Stimulated activated CD8-positive, alpha-beta memory T cell treated with anti-CD3 and anti-CD28 coated beads, Interleukin-4, amount 100 ng/mL, for 1 hour (primary cell): ENCODE measurements at places on chromosomes 4 and X.

GRCh38 chr4:87046121-87046551 lies 111.3 kb downstream of the AFF1 start:
- no peak for DNase-seq

DNA sequence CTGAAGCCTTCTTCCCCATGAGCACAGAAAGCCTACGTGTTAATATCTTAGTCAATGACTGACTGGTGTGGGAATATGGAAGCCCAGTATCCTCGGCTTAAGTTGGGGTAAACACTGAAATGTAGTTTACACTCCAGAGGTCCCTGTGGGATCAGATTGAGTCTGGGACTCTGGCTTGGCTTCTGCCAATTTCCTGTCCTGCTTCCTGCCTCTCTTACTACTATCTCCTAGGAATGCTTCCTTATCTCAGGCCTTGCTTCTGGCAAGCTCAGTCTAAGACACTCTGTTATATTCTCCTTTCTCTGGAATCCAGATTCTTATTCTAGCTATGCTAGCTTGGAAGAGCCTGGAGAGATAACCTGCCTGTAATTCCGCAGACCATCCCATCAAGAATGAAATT lies 174.0 kb upstream of the LDB2 start:
- no peak for DNase-seq

DNA sequence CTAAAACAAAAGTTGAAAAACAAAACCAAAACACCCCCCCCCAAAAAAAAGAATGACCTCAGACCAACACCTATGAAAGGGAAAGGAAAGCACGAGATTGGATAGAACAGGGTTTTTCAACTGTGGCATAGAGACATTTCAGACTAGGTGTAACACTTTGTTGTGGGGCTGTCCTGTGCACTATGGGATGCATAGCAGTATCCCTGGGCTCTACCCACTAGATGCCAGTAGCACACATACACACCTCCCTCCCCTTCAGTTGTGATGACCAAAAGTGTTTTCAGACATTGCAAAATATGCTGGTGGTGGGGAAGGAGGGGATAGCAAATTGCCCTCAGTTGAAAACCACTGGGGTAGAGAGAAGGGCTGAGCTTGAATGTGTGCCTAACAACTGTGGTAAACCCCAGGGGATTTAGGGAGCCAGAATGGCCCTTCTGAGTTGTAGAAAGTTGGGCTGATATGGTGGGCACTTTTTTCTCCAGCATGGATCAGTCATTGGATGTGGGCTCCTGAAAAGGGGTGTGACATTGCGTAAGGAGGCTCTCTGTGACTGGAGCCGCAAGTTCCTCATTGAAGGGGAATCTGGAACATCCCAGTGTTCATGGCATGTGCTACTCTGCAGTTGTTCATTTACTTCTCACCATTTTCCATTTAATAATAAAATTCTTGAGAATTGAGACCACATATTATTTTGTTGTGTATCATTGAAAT lies 8.8 kb upstream of the GEMIN8 start:
- DNase-seq, result no peak

DNA sequence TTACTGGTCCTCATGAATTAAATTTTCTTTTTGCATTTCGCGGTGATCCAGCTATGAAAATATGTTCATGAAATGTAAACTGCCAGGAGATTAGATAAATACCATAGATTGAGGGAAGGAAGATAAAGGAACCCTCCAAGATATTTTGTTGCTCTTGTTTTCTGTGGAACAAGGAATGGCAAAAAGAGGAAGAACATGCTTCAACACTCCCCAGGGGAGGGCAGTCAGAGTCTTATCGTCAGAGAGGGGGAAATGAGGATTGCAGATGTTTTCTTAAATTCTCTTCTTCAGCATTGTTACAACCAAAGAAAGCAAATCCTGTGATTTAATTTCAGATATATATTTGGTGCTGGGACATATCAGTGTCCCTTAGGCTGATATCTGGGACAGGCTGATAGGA lies 9.5 kb upstream of the SFRP2 start:
- DNase-seq, result no peak

DNA sequence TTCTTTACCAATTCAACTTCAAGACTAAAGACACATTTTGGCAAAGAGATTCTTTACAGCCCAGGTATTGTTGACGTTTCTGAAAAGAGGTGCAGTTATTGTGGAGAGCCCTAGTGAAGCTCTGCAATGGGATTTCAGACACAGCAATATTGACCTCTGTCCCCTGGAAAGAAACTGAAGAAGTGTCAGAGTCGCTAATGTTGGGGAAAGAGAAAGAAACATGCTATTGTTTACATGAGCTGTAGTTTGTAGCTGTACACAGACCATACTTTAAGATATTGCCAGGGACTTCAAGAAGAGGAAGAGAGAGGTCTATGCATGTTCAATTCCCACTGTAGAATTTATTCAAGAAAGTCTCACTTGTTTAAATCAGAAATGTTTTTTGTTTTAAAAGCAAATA lies 497.3 kb upstream of the BOD1L1 start:
- DNase-seq, result no peak

GRCh38 chrX:78710171-78710570 lies 37.3 kb upstream of the LPAR4 start:
- DNase-seq, result no peak

DNA sequence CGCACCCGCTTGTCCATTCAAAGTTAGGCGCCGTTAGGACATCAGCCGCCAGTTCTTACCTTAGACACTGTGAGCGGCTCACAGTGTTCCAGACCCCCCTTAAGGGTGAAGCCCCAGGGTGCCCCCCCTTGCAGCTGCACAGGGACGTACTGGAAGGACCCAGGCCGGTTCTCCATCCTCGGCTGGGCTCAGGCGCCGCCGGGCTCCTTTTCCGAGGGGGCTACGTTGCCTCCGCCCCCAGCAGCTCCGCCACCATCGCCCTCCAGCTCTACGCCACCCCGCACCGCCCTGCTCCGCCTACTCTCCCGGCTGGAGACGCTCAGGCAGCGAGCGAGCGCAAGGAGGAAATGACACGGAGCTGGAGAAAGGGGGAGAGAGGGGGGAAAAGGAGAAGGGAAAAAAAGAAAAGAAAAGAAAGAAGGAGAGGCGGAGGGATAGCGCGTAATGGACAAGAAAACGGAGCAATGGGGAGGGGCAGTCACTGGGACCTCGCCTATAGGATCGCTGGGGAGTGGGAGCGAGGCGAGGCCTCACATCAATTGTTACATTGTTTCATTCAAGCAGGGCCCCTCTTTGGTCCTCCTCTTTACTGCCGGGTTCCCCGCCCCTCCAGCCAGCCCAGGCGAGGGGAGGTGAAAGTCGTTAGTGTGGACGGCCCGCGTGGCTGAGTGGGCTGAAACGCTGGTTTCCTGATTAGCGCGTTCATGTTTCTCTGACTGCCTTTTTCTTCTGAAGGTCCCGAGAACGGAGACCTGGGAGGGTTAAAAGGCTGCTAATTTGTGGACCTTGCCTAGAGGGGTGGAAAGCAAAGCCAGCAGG lies at the start of gene SHROOM4:
Gene SHROOM4 (minus strand): TSS at position 352 of the 819 bp plus-strand sequence. CDS start 176 bp downstream, at position 176.
- DNase-seq, result no peak

DNA sequence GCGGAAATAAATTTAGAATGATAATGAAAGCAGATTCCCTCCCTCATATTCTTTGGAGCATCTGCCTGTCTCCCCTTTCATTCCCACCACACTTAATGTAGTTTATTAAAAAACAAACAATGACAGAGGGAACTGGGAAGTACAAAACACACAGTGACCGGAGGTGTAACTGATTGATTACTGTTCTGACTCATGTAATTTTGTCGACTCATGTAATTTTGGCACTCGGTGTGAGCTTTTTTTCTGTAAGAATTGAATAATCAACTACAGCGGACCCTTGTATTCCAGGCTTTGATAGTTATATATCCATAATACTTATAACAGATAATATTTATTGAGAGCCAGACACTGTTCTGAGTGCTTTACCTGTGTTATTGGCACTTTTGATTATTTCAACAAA lies 110.4 kb downstream of the PALLD start:
- DNase-seq, result no peak

GRCh38 chr4:85979276-85979675 lies 380.6 kb downstream of the MAPK10 start:
- no peak for DNase-seq

DNA sequence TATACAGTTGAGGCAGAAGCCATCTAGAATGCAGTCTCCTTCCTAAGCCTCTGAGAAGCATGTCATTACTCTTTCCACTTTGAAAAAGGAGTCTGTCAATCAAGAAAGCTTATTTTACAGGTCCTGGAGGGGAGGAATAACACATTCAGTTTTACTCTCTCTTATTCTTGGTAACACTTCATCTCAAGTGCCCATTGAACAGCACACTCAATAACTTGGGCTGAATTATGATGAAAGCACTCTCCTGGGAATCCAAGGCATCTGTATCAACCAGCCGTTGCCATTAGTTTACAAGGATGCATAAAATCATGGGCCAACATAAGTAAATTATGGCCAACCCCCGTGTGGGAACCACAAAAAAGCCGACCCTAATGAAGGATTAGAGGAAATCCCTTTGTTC lies 282.4 kb downstream of the C4orf33 start:
- no peak for DNase-seq

DNA sequence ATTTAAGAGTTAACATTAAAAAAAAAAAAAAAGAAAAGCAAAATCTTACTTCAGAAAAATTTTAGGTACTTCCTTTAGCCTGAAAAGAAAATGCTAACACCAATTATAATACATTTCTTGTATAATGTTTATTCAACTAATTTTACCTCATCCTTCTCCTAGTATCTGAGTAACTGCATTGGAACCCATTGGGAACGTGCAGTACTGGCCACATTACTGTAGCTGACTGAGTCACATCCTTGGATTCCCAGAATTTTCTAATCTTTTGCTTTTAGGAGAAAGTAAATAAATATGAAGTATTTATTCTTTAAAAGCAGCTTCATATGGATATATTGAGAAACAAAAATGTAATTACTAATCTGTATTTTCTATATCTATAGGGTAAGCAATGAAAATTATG lies 82.6 kb upstream of the SLITRK2 start:
- DNase-seq, result no peak

DNA sequence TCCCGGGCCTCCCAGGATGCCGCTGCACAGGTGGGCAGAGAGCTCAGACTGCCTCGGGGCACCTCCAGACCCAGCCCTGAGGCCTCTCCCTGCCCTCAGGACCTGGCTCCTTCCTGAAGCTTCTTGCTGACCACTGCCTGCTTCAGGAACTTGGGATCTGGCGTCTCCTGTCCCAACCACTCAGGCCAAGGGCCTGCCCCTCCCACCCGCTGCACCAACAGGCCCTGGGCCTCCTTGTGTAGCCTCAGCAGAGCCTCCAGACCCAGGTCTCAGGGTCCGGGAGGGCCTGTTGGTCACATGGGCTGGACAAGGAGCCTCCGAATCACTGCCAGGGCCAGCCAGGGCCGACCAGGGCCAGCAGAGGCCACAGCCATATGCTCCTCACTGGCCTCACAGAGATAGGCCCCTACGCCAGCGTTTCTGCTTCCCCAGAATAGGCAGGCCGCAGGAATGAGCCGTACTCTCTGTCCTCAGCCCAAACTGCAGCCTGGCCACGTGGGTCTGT lies 2.8 kb downstream of the MXD4 start:
- DNase-seq, result no peak

- DNase-seq, result no peak
Observed at GRCh38 chrX:80004458-80004857, 10.1 kb upstream of the TBX22 start.
